Mesothelial cell of epicardium (in vitro differentiated cells): ENCODE measurements at places on chromosomes 11 and 22. TPM values are rescaled to one million over a fixed set of nuclear protein-coding genes. Genes with fewer than 3 reads are reported as not detected.
A peak's percentile ranks its signal among the peaks of the same experiment; 100 is the strongest.

DNA sequence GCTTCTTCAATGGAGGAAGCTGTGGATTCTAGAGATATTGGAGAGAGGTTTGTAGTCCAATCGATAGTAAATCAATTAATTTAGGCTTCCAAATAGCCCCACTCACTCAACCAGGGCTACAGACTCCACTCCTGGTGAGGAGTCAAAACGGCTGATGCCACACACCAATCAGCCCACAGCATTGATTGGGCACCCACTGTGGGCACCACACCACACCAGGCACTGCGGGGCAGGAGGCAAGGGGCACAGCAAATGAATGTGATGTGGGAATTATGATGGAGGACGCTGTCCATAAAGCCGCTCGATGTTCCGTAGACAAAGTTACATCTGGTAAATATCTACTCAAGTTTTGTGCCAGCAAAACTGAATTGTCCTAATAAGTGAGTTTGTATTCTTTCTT lies 547.3 kb upstream of the CADM1 start:
- H3K4me3 ChIP-seq: no peak overlapping the region
- H3K36me3 ChIP-seq: no peaks in the 10 kb centered on the region
- H3K27me3 ChIP-seq: peaks cover 35% of the 10 kb centered on the region

GRCh38 chr22:41324821-41325528 lies 23.6 kb downstream of the ZC3H7B start:
- no peaks in the 10 kb centered on the region for H3K27me3 ChIP-seq
- no peak for DNase-seq
- H3K36me3 ChIP-seq: peaks cover 33% of the 10 kb centered on the region
- no peak overlapping the region for H3K4me3 ChIP-seq
- no peaks in the 10 kb centered on the region for H3K4me1 ChIP-seq

DNA sequence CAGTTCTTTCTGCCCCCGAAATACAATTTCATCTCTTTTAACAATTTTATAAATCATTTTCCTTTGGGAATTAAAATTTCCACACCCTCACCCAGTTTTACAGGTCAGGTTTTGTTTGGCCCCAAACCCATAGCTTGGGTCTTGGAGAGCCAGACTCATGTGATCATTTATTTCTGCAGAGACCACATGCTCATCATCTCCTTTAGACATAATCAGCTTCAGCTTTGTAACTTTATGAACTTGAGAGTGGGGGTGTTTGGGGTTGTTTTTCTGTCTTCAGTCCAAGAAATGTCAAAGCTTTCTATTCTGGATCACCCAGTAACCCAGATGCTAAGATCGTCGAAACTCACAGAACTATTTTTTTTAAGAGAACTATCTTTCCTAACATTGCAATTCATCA lies 70.9 kb downstream of the DBX1 start:
- DNase-seq: no peak
- no peaks in the 10 kb centered on the region for H3K27me3 ChIP-seq
- peaks cover 10% of the 10 kb centered on the region for H3K4me1 ChIP-seq
- H3K27ac ChIP-seq: peak overlapping the region; percentile 1

DNA sequence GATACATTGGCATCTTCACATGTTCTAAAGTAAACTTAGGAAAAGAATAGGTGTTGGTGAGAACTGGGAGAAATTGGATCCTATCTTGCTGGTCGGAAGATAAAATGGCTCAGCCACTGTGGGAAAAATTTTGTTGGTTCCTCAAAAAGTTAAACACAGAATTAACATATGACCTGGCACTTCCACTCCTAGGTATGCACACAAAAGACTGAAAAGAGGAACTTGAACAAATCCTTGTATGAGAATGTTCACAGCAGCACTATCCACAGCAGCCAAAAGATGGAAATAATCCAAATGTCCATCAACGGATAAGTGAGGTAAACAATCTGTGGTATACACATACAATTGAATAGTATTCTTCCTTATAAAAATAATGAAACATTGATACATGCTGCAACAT lies 4.8 kb upstream of the TPH1 start:
- peaks cover 47% of the 10 kb centered on the region for H3K27me3 ChIP-seq
- peaks cover 2% of the 10 kb centered on the region for H3K36me3 ChIP-seq
- peaks cover 3% of the 10 kb centered on the region for H3K4me1 ChIP-seq

DNA sequence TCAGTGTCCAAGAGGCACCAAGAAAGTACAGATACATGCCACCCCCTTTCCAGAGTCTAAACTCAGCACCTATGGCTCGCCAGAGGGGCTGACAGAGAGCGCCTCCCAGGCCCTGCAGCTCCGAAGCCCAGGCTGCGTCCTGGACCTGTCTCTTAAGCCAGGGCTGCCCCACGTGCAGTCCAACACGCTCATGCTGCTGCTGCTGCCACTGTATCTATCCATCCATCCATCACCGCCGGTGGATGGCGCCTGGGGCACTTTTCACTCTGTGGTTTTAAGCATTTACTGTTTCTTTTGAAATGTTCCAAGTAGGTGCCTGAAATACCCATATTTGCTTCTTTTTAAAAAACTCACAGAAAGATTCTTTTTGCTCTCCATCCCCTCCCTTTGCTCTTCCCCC lies 41.8 kb downstream of the MACROD1 start:
- H3K36me3 ChIP-seq: no peaks in the 10 kb centered on the region
- H3K27ac ChIP-seq: no peak overlapping the region
- H3K4me3 ChIP-seq: no peak overlapping the region
- H3K27me3 ChIP-seq: no peaks in the 10 kb centered on the region
- H3K4me1 ChIP-seq: peaks cover 37% of the 10 kb centered on the region
- DNase-seq: no peak

GRCh38 chr22:49856343-49856742 lies 2.7 kb downstream of the ZBED4 start:
- no peak overlapping the region for H3K4me3 ChIP-seq
- H3K36me3 ChIP-seq: no peaks in the 10 kb centered on the region
- H3K27ac ChIP-seq: no peak overlapping the region
- peaks cover 15% of the 10 kb centered on the region for H3K27me3 ChIP-seq
- peaks cover 19% of the 10 kb centered on the region for H3K4me1 ChIP-seq

C22orf31 gene
- total RNA-seq: 0.44 to 0.45 TPM in 2 of 3 replicates, not detected in the other

KDM4E gene
- total RNA-seq: not detected in 3 replicates

FAM180B gene
- 0.18 to 0.36 TPM (median 0.27 TPM) in 3 replicates for total RNA-seq

DDX25 gene
- 0.98 to 1.7 TPM (median 1.1 TPM) in 3 replicates for total RNA-seq

DNA sequence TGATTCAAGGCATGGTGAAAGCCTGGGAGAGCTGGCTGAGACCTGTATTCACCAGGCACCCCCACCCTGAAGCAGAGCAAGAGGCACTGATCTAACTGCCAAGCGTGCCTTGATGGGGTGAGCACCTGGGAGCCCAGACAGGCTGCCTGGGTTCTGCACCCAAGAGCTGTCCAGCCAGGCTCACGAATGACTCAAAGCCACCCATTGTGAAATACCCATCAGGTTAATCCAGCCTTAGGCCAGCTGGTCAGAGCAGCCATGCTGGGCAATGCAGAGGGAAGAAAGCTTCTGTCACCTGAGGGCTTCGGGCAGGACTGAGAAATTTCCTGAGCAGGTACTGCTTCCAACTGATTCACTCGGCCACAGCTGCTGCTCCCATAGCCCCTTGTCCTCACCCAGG lies 22.1 kb downstream of the THOC5 start:
- H3K4me3 ChIP-seq: no peak overlapping the region
- DNase-seq: no peak
- H3K36me3 ChIP-seq: peaks cover 54% of the 10 kb centered on the region
- H3K27me3 ChIP-seq: no peaks in the 10 kb centered on the region
- no peaks in the 10 kb centered on the region for H3K4me1 ChIP-seq
